Left colon (tissue), 2 donors: ENCODE measurements at places on chromosomes 5 and 9. TPM values are rescaled to one million over a fixed set of nuclear protein-coding genes. Genes with fewer than 3 reads are reported as not detected.

- no peak for DNase-seq
Observed at GRCh38 chr9:135066291-135066690, 21.2 kb upstream of the OLFM1 start.

- no peak for DNase-seq
Observed at GRCh38 chr5:149561848-149562247, 10.6 kb upstream of the CSNK1A1 start.

Gene ZCCHC10
- total RNA-seq, result 36.6 TPM

- DNase-seq, result no peak
Observed at GRCh38 chr5:52987711-52988331, 1.3 kb upstream of the ITGA2 start.

Gene RFK
- total RNA-seq, result 90.8 TPM

- DNase-seq, result no peak
Observed at GRCh38 chr5:88364991-88365390, 96.3 kb upstream of the TMEM161B start.

DNA sequence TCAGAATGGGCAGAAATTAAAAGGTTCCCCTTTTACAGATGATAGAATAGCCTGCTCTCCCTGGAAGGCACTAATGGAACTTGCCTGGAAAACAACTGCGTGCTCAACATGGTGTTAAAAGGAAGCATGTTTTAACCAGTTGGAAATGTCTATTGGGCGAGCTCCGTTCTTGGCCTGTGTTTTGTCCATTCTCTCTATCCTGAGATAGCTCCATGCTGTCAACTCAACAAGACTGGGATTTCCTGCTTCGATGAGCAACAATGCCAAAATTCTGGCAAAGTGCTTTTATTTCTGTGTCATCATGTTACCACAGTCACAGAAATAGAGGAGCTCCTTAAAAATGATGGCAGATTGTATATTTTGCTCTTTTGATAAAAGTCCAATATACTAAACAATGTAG is 198.3 kb downstream of the PLK2 start:
- no peak for DNase-seq

Gene CCIN
- total RNA-seq, result not detected

DNA sequence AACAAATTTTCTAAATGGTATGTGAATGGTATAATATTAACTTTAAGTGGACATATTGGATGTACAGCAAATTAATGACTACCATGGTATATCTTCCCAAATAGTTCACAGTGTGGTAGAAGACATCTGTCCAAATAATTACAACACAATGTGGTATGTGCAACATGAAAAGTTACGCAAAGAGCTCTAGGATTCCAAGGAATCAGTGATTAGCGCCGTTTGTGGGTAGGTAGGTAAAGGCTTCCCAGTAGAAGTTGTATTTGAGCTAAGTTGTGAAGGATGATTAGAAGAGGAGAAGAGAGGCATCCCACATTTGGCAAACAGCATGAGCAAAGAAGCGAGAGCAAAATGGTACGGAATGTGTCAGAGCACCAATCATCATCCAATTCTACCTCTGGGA is 14.3 kb upstream of the KLF9 start:
- DNase-seq, result no peak

Gene GRK6
- total RNA-seq, result 43.5 TPM

- DNase-seq, result no peak
Observed at GRCh38 chr9:110104261-110104809, 103.6 kb downstream of the C9orf152 start.

DNA sequence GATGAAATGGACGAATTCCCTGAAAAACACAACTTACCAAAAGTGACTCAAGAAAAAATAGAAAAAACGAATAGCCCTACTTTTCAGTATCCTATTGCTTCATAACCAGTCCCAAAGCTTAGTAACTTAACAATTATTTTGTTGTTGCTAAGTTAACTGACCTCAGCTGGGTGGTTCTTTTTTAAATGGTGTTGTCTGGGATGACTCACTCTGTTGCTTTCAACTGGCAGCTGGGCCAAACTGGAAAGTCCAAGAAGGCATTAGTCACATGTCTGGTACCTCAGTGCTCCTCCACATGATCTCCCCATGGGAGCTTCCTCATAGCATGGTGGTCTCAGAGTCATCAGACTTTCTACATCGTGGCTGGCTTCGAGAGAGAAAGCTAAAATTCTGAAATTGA is 47.8 kb upstream of the ADAMTS2 start:
- DNase-seq, result no peak

DNA sequence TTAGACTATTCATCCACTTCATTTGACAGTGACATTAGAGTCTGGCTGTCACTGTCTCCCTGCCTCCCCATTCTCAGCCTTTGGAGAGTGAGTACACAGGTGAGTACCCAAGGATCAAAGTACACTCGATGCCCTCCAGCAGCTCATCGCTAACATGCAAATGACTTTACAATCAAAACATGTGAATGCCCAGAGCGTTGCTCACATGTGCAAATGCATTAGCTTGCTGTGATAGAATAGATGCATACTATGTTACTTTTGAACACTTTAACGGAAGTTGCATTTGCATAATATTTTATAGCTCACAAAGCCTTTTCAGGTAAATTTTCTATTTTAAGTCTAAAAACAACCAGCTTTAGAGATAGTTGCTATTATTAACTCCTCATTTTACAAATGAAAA is 107.6 kb downstream of the SYK start:
- DNase-seq, result no peak

Gene GBGT1
- 4.9 TPM for total RNA-seq

DNA sequence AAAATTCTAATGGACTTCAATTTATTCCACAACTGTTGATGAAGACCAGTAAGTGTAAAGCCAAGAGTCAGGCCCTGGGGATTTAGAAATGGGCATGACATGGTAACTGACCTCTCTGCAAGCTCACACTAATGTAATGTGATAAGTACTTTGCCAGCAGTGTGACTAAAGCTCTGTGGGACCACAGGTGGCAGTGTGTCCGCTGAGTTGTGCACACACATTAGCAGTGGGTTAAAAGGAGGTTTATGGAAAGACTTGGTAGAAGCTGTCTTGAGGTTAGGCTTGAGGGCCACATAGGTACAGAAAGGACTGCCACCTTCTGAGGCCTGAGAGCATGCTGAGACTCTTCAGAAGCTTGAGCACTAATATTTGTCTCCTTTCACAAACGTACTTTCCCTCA is 67.6 kb downstream of the UBAP1 start:
- DNase-seq, result no peak

- no peak for DNase-seq
Observed at GRCh38 chr5:149894237-149894636, 50.4 kb downstream of the PDE6A start.

Gene C5orf15
- 29.3 TPM for total RNA-seq

Gene SNCAIP
- total RNA-seq, result 1.1 TPM

Gene RELL2
- 2.9 TPM for total RNA-seq

Gene TBC1D9B
- 117 TPM for total RNA-seq

GRCh38 chr9:15543047-15543813 is 9.6 kb upstream of the CCDC171 start:
- DNase-seq, result no peak

DNA sequence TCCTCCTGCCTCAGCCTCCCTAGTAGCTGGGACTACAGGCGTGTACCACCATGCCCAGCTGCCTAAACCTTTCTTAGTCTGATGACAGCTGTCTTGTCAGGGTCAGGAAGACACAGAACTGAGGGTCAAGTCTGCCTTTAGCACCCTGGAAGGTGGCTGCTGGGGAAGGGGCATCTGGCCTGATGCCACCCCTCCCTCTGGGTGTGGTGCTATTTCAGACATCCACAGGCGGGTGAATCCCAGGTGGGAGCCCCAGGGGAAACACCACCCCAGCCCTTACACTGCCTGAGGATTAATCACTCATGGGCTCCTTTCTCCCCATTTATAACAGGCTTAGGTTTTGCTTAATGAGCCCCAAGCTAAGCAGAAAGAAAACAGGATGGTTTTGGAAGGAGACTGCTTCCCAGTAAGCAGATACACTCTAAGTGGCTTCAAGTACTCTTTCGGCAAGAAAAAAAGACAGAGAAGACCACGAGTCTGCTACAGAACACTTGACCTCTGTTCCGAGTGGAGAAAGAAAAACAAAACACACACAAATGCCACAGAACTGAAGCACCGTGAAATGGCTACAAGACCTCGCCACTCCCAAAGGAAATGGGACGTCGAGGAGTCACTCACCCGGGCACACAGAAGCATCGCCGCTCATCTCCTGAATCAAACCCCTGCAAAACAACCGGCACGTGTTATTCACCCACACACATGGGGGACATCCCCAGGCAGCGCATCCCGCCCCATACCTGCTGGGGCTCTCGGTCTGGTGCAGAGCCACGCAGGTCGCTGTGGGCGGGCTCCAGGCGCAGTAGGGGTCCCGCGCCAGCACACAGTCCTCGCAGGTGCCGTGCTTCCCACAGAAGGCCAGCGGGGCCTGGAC is 62.4 kb downstream of the SECISBP2 start:
- DNase-seq, result no peak

- DNase-seq, result no peak
Observed at GRCh38 chr9:12956805-12957204, 182.0 kb downstream of the LURAP1L start.

Gene SPINK7
- total RNA-seq, result not detected

GRCh38 chr5:59724482-59725391 is 168.8 kb downstream of the PDE4D start:
- no peak for DNase-seq

Gene SMIM15
- 115 TPM for total RNA-seq
